ENCODE measurements at places on chromosomes 5 and 9.

- DNase-seq, result no peak
Observed at GRCh38 chr5:146703499-146703898, 175.1 kb downstream of the PPP2R2B start.

DNA sequence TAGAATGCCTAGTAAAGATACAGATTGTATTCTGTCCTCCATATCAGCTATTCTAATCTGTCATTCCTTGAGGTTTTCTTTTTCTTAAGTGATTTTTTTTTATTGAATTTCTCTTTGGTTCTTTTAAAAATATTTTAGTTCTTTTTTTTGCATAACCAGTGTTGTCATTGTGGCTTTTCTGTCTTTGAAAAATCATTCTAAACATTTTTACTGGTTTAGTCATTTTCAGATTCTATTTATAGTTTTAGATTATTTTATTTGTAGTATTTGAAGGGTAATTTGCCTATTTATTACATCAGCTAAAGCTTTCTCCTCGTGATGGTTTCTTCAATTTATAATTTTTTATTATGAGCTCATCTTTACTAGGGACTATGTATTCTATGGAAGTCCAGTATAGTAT is 78.1 kb downstream of the NDUFAF2 start:
- no peak for DNase-seq

DNA sequence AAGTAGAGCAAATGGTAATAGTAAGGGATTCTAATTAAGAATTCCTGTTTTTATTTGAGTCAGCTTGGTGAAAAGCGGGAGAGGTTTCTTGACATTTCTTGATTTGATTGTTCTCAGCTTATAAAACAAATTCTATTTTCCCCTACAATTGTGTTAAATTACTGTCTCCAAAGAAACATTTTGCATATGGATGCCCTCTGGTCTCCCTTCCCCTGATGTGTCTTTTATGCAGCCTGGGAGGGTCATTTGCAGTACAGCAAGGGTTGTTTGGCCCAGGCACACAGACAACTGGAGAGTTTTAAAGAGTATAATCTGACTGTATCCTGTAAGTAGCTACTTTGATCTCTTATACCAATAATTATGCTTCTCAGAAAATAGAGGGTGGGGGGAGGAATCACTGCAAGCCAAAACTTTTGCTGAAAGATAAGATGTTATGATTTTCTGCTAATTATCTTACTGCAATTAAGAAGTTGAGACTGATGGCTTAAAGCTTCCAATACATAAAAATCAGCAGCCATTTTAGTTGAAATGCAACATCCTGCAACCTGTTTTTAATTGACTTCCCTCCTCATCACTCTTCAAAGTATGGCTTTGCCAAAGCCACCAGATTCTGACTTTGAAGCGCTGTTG is 204.1 kb upstream of the SEMA6A start:
- no peak for DNase-seq

GRCh38 chr5:132539716-132540115 is 3.6 kb downstream of the IL5 start:
- DNase-seq, result no peak

Data from GF-D8 (cell line).